ENCODE measurements at places on chromosomes 1 and 21. TPM values are rescaled to one million over a fixed set of nuclear protein-coding genes. Genes with fewer than 3 reads are reported as not detected.
A peak's percentile ranks its signal among the peaks of the same experiment; 100 is the strongest.

KCNJ9 gene
- 0.03 TPM for total RNA-seq

DNA sequence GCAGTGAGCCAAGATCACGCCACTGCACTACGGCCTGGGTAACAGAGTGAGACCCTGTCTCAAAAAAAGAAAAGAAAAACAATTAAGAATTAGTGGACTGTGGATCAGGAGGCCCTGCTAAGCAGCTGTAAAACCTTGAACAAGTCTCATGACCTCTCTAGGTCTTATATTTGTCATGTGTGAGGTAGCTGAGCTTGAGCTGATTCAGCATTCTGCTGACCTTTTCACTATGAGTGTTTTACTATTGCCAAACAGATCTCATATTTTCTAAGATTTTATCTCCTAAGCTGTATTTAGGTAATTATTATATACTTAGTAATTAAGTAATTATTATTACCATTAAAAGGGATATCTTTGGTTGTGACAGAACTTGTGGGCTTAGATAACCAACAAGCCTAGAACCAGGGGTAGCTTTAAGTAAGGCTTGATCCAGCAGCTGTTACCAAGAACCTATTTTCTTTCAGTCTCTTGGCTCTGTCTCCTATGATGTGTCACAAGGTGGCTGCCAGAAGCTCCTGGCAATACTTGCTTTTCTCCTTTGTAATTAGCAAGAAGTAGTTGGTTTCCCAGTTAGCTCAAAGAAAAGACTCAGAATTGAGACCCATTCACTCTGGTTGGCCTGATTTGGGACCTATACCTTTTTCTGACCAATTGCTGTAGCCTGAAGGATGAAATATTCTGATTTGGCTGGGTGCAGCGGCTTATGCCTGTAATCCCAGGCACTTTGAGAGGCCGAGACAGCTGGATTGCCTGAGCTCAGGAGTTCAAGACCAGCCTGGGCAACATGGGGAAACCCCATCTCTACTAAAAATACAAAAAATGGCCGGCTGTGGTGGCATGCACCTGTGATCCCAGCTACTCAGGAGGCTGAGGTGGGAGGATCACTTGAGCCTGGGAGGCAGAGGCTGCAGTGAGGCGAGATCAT, 8.5 kb upstream of the ZC3H12A start:
- DNase-seq = peak; percentile 50

SPOCD1 gene
- total RNA-seq = 1.4 TPM

- no peak for DNase-seq
Measured at GRCh38 chr21:40507978-40508377, 339.0 kb downstream of the DSCAM start.

C1orf167 gene
- total RNA-seq = 0.14 TPM

Data from cardiac muscle cell (in vitro differentiated cells and primary cell).